ENCODE measurements at places on chromosomes 12 and 14. TPM values are rescaled to one million over a fixed set of nuclear protein-coding genes. Genes with fewer than 3 reads are reported as not detected.

STAT2 gene
- total RNA-seq: 187 TPM

RAB35 gene
- 37.6 TPM for total RNA-seq

TTLL5 gene
- total RNA-seq: 33.7 TPM

PRDM4 gene
- total RNA-seq: 25.2 TPM

LTA4H gene
- total RNA-seq: 227 TPM

TNFAIP2 gene
- 76.5 TPM for total RNA-seq

C12orf60 gene
- 1.2 TPM for total RNA-seq

CMA1 gene
- not detected for total RNA-seq

C3AR1 gene
- total RNA-seq: 66.4 TPM

LYZ gene
- 394 TPM for total RNA-seq
